Activated T-cell treated with anti-CD3 and anti-CD28 coated beads for 48 hours (primary cell): ENCODE measurements at places on chromosomes 3 and 15.

DNA sequence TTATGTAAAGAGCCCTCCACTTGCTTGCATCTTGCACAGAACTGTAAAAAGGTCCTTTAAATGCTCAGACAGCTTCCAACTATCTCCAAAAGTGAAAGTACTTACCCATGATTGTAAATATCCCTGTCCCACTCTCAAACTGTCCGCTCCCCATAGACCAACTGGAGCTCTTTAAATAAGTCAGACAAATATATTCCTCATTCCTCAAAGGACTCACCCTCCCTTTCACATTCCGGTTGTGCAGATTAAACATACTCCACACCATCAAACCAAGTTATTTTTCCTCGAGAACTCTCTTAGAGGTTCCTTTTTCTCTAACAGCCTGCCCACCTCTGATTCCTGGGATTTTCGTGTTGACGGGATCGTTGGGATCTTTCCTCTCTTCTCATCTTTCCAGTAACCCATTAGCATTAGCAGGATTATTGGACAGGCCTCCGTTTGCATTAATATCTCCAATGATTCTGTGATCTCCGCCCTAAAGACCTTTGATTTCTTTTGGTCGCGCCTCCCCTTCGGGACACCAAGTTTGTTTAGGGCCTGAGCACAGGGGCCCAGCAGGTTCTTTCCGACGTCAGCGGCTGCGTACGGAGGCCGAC, 763 bp downstream of the GOLGB1 start:
- DNase-seq: no peak

GRCh38 chr3:123021388-123021787, 6.2 kb downstream of the SEMA5B start:
- no peak for DNase-seq

- DNase-seq: no peak
These were observed 23.0 kb downstream of the CPN2 start for GRCh38 chr3:194328053-194328657.

- no peak for DNase-seq
These were observed 444.9 kb upstream of the THBS1 start for GRCh38 chr15:39135989-39136388.

DNA sequence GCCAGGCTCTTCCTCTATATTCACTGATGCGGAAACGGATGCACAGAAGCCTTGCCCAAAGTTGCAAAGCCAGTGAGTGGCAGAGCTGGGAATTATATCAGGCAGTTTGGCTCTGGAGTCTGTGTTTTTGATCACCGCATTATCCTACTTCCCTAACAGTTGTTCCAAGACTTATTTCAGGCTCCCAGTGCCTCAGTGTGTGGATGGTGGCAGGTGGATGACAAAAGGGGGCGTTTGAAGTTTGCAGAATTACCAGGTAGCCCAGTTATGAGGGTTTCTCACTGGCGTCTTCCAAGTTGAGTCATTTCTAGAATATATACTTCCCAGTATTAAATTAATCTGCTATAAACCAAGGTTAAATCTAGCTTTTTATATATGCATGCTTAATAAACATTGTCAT, 81.0 kb downstream of the USP13 start:
- no peak for DNase-seq

DNA sequence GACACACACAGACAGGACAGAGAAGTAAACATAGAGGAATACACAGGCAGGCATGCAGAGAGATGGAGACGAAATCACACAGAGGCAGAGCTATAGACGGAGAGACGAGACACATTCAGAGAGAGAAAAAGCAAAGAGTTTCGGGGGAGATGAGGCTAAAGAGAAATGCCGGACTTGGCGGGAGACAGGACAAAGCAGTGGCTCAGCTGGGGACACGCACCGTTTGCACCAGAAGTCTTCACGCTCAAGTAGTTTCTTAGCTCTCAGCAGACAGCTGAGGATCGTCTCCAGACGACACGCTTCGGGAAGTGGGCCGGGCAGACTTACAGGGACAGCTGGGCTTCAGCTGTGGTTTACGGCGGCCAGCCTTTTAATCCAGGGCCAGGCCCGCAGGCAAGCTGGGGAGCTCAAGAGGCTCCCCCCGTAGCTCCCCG, 56.2 kb upstream of the DLG1 start:
- DNase-seq: no peak

DNA sequence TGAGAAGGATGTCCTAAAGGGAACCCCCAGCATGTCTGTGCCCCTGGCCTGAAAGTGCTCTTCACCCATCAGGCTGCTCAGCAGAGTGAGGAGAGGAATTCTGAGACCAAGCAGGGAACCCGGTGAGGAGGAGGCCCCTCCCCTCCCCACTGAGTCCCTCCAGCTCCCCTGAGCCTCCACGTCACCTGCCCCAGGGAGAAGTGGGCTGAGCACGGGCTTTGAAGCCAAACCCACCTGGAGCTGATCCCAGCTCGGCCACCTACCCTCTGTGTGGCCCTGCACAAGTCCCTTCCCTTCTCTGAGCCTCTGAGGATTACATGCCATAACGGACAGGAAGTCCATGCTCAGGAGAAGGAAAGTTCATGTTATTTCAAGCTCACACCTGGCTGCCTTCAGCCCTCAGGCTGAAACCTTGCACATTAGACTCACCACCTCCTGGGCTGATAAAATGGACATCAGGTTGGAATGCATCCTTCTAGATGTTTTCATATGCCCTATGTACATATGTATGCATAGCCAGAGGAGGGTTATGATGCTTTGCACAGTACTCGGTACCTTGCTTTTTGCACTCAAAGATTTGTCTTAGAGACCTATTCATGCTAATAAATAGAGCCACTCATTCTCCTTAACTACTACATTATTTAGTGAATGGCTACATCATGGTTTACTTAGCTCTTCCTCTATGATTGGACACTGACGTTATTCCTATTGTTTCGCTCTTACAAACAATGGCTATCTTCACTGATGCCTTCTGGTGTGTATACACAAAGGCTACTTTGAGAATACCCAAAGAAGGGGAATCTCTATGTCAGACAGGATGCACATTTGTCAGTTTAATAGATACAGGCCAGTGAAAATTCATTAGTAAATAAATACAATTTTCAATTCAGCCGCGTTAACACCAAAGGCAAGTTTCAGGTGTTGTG, 31.6 kb upstream of the GATA2 start:
- DNase-seq: no peak

- no peak for DNase-seq
These were observed 28.5 kb downstream of the SELENOT start for GRCh38 chr3:150631515-150632221.

DNA sequence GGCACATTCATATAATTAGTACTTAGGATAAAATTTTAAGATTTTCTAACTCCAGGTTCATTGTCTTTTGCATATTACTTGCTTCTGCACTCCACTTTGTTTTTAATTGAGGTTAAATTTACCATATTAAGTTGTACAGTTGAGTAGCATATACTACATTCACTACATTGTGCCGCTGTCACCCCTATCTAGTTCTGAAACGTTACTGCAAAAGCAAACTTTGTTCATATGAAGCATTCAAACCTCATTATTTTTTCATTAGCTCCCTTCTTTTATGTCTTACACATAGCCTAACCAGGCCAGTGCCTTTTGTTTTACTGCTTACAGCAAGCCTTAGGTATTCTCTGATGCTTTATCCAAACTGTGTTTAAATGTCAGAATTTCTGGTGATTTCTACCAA, 183.1 kb upstream of the CGNL1 start:
- DNase-seq: no peak

DNA sequence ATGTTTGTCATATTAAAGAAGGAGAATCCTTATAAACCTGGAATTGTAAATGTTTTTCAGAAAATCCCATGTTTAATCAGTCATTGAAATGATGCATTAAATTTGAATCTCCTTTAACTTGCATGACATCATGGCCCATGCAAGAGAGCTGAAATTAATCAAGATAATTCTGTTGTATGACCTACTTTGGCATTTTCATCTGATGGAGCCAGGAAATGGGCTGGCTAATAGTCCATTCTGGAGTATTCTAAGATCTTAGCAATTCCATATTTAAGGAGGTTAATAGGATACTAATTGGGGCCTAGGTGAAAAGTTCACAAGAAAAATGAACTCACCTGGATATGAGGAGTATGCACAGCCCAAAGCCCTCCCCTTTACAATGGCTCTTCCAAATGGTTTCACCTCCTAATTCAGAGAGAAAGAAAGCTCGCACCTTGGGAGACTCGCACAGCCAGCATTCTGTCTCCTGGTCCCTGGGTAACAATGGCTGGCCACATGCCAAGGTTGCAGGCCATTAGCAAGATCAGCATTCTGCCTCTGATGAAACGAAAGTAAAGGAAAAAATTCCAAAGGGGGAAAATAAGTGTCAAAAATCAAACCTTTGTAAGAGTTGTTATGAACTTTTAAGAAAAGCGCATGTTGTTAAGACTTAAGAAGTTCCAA, 786.4 kb downstream of the MCTP2 start:
- DNase-seq: no peak

DNA sequence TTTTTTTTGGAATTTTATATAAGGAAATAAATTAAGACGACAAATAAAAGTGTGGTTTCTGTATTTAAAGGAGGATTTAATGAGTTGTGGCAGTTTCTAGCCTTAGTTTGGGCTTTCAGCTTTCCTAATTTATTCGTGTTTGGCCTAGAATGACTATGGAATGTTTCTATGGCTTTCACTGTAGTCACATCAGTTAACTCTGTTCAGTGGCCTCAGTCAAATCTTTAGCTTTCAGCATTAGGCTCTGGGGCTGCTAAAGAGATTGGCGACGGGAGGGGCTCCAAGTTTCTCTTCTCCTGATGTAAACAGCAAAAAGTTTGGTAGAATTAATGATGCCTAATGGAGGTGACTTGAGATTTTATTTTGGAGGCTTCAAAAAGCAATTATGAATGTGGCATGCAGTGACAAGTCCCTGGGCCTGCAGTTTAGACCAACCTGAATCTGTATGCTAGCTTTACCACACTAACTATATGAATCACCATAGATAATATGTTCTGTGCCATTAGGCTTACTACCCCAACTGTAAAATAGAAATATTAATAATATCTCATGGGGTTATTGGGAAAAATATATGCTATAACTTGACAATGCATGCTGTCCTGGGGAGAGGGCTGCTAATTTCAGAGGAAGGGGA, 47.1 kb upstream of the ADGRG7 start:
- no peak for DNase-seq

- no peak for DNase-seq
These were observed 10.2 kb upstream of the CPOX start for GRCh38 chr3:98603580-98603979.

DNA sequence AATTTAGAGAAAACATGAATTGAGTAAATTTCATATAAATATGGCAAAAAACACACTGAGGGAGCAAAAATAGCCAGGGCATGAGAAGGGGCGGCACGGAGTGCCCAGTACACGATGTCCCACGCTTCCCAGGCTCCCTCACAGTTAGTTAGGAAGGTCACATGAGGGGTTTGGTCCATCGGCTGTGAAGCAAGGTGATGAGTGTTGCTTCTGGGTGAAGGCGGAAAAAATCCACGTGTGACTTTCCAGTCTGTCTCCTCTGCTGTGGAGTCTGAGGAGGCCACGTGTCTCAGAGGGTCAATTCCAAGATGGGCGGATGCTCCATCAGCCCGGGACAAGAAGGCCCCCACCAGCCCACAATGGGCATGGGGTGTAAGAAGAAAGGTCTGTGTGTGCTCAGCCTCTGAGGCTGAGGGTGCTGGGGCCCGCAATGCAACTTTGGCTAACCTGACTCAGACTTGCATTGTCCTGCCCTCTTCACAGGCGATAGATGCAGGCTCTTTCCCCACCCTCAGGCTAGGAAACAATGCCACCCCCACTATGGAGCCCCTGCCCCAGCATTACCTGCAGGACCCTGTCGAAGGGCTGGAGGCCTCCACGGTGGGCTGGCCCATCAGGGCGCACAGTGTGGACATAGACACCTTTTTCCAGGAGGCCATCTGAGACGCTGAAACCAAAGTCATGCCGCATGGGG, 45.7 kb downstream of the GRIP2 start:
- DNase-seq: no peak

- no peak for DNase-seq
These were observed 24.5 kb upstream of the ANKRD28 start for GRCh38 chr3:15822281-15822680.

- DNase-seq: no peak
These were observed 16.6 kb downstream of the MASP1 start for GRCh38 chr3:187274977-187275338.

DNA sequence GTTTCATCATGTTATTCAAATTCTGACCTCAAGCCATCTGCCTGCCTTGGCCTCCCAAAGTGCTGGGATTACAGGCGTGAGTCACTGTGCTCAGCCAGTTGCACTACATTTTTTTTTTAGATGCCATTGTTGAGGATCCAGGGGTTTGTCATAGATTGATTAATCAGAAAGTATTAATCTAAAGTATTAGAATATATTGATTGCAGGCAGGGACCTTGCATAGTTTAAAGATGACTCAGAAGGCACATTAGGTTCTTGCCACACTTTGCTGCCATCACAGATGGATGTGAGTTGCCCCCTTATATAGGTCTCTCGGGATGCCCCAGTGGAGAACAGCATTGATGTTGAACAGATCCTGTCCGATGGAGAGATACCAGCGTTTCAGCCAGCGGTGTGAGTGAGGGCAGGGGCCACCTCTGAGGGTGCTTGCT, 41.1 kb downstream of the IGF1R start:
- DNase-seq: no peak

DNA sequence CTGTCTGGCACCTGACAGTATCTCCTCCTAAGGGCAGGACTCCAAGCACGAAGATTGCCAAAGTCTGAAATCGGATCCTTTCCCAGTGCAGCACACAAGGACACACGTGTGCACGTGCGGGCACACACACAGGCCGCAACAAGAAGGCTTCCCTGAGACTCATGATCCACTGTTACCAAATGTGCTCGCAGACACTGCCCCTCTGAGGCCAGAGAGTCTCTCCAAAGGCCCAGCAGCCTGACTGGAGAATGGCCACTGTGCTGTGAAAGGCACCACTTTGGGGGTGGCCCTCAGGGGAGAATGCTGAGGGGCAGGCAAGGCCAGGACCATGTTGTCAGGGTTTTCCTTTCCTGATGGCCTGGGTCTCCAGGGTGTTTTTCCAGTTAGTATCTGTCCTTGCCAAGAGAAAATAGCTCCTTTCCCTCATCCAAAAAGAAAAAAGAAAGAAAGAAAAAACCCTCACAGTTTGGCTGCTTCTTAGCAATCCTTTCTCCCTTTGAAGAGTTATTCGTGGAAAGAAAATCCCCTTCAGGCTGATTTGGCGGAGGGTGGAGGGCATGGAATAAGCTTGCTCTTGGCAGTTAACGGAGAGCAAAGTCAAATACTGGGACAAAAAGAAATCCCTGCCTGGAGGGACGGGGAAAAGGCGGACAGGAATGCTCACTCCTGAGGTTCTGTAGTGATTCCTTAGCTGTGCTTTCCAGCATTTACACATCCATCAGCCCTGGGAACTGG, 112.2 kb upstream of the ETV5 start:
- DNase-seq: no peak

GRCh38 chr15:73239564-73240215, 129.1 kb downstream of the HCN4 start:
- DNase-seq: no peak

DNA sequence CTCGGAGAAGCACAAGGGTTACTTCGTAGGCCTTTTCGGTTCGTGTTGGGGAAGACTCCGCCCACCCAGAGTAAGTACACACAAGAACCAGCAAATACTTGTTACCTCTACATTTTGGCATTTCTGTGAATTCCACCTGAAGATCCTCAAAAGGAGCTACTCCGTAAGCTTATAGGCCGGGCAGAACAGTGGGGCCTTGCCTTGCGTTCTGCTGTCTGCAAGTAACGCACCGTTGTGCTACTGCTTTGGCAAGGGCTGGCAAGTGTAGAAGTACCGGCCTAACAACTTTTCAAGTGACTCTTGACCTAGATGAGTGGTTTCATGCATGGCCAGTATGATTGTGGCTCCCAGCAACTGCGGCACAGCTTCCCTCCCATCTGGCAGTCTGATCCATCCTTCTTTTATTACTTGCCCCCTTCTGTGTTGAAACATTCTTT, 6.4 kb upstream of the DNAAF4 start:
- no peak for DNase-seq

- no peak for DNase-seq
These were observed 79.5 kb downstream of the IMPG2 start for GRCh38 chr3:101240719-101241399.
